ENCODE measurements at places on chromosomes 12 and 14. TPM values are rescaled to one million over a fixed set of nuclear protein-coding genes. Genes with fewer than 3 reads are reported as not detected.

OR4N5 gene
- not detected for total RNA-seq

SMOC1 gene
- 1.1 TPM for total RNA-seq

RTL1 gene
- not detected for total RNA-seq

ABCD4 gene
- total RNA-seq: 53.3 TPM

CELA1 gene
- not detected for total RNA-seq

PCK2 gene
- 42.8 TPM for total RNA-seq

INSM2 gene
- total RNA-seq: not detected

RASAL1 gene
- 0.41 TPM for total RNA-seq

ANO2 gene
- 22.2 TPM for total RNA-seq

IKZF4 gene
- total RNA-seq: 13.1 TPM

DNA sequence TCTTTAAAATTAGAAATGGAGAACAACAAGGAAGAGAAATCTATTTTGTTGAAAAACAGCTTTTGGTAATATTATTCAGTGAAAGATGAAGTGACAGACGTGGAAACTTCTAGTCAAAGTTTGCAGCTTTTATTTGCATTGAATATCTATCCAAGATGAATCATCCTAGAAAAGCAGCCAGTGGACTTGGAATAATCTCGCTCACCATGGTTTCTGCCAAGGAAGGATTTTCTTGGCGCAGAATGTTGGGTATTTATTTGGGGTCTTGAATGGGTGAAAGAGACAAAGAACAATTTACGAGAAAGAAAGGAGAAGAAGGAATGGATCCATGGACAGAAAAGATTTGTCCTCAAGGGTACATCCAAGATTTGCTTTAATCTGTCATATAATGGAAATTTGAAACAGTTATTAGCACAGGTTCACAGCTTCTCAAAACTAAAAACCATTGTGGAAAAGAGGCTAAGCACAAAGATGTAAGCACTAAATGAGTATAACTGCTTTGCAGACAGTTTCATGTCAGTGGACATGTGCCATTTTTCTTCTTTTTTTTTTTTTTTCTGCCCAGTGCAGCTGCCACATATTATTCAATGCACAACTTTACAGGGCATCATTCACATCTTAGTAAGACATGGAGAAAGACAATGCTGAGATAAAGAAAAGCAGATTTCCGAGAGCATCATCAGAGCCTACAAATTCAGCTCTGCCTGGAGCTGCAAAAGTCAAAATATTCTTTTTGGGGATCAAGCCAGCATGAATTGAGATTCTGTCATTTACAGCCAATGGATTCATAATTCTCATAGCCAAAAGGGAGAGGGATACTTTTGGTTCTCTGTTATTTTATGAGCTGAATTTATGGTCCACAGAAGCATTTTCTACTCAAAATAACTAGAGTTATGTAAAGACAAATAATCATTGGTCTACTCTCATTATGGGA is 333.7 kb downstream of the DAD1 start:
- no peaks in the 10 kb centered on the region for H3K27me3 ChIP-seq
- H3K27ac ChIP-seq: no peak overlapping the region
- H3K36me3 ChIP-seq: no peaks in the 10 kb centered on the region

GRCh38 chr12:22474970-22475720 is 69.2 kb downstream of the C2CD5 start:
- no peak for DNase-seq
- no peak overlapping the region for H3K27ac ChIP-seq
- no peaks in the 10 kb centered on the region for H3K4me1 ChIP-seq
- H3K4me3 ChIP-seq: no peak overlapping the region
- no peaks in the 10 kb centered on the region for H3K27me3 ChIP-seq
- H3K36me3 ChIP-seq: peaks cover 50% of the 10 kb centered on the region

GRCh38 chr12:89927226-89927698 is 218.6 kb upstream of the ATP2B1 start:
- no peaks in the 10 kb centered on the region for H3K36me3 ChIP-seq
- no peaks in the 10 kb centered on the region for H3K27me3 ChIP-seq
- H3K27ac ChIP-seq: peak overlapping the region; percentile 8
- no peak for DNase-seq
- no peak overlapping the region for H3K4me3 ChIP-seq
- H3K4me1 ChIP-seq: no peaks in the 10 kb centered on the region

DNA sequence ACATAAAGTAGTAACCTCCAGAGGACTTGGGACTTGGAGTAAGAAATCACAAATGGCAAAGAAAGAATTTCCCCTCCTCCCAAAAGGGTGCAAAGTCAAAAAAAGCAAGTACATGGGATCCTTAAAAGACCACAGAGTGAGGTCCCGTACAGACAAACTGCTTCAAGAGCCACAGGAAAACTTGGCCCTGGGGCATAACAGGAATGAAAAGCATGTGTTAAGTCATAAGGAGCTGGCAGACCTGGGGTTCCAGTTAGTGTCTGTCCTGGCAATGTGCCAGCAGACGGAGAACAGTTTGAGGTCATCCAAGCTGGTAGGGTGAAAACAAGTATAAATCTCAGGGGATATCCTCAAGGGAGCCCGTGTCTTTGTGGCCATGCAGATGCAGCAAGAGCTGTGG is 73.2 kb downstream of the HSD17B6 start:
- DNase-seq: peak; percentile 50
- H3K36me3 ChIP-seq: no peaks in the 10 kb centered on the region
- H3K4me1 ChIP-seq: peaks cover 46% of the 10 kb centered on the region
- peak overlapping the region; percentile 62 for H3K27ac ChIP-seq
- H3K4me3 ChIP-seq: no peak overlapping the region

GRCh38 chr14:103056322-103057027 is 874 bp downstream of the CDC42BPB start:
- H3K27ac ChIP-seq: peak overlapping the region; percentile 97
- H3K36me3 ChIP-seq: peaks cover 5% of the 10 kb centered on the region
- peak overlapping the region; percentile 99 for H3K4me3 ChIP-seq
- H3K27me3 ChIP-seq: no peaks in the 10 kb centered on the region
- H3K4me1 ChIP-seq: peaks cover 44% of the 10 kb centered on the region
- DNase-seq: peak; percentile 81

DNA sequence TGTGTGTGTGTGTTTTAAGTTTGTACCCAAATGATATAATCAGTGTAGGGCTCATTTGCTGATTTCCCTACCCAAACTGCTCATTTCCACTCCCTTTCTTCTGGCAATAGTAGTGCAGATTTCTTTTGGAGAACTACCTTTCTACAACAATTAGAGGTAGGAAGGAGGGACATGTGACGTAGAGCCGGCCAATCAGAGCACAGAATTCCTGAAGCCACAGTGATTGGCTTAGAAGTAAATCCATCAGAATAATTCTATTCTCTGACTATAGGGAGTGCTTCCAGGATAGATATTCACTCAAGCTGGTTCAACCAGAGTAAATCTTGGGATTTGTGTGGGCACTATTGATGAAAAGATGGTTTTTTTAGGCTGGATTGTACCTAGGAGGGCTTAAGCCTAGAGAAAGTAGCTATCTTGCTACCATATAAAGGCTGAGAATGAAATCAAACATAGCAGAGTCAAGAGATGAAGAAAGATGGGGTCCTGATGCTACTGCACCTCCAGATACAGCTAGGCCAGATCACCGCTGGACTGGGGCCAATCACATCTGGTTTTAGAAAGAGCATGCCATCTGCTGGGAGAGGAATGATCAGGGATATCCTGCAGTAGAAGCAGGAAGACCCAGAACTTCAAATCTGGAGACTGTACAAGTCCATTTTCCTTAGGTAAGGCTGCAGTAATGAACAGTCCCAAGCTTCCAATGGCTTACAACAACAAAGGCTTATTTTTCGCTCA is 54.1 kb upstream of the NUAK1 start:
- H3K27ac ChIP-seq: no peak overlapping the region
- no peak overlapping the region for H3K4me3 ChIP-seq
- no peaks in the 10 kb centered on the region for H3K27me3 ChIP-seq
- H3K36me3 ChIP-seq: no peaks in the 10 kb centered on the region

DNA sequence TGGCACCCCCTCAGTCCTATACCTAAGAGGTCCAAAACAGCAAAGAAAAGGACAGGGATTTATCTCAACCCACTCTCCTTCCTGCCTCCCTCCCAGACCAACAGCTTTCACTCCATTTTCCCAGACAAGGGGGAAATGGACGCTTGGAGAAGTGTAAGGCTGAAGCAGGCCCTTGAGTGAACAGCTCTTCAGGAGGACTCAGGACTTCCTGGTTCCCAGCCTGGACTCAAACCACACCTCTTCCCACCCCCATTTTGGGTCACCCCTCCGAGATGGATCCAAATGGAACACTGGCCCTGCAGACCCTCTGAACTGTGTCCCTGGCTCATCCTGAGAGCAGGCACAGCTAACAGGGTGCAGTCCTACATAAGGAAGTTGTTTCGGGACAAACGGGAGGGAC is 2.7 kb downstream of the KMT2D start:
- peak overlapping the region; percentile 95 for H3K4me3 ChIP-seq
- H3K27me3 ChIP-seq: no peaks in the 10 kb centered on the region
- peaks cover 26% of the 10 kb centered on the region for H3K36me3 ChIP-seq
- DNase-seq: no peak
- H3K27ac ChIP-seq: peak overlapping the region; percentile 98

DNA sequence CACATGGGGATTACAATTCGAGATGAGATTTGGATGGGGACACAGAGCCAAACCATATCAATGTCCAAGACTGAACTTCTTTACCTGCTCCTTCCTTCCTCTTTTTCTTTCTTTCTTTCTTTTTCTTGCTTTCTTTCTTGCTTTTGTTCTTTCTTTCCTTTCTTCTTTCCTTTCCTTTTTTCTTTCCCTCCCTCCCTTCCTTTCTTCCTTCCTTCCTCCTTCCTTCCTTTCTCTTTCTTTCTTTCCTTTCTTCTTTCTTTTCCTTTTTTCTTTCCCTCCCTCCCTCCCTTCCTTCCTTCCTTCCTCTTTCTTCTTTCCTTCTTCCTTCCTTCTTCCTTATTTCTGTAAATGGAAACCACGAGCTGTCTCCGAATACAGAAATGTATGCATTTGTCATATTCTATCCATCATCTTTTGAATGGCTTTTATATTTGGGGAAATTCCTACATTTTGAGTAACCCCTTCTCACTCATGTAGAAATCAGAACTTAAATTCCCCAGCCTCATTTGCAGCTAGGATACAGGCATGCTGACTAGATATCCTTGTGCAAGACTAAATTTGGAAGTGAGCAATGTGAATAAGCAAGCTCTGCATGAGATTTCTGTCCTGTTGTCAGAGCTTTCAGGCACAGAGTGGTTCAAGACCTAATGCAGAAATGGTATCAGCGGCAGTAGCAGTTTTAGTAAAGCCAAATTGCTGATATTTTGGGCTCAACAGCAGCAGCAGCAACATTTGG is 11.5 kb downstream of the GPR33 start:
- no peak for DNase-seq
- H3K27ac ChIP-seq: no peak overlapping the region
- H3K27me3 ChIP-seq: no peaks in the 10 kb centered on the region
- H3K4me1 ChIP-seq: no peaks in the 10 kb centered on the region

- H3K4me3 ChIP-seq: no peak overlapping the region
- H3K27ac ChIP-seq: no peak overlapping the region
- H3K27me3 ChIP-seq: no peaks in the 10 kb centered on the region
- H3K4me1 ChIP-seq: peaks cover 5% of the 10 kb centered on the region
Observed at GRCh38 chr12:132079200-132079599, 64.9 kb downstream of the DDX51 start.

Measured in lower lobe of right lung (tissue), 2 donors.